ENCODE measurements at places on chromosomes 12 and 14.

GRCh38 chr14:101585211-101585610 is 23.9 kb downstream of the DIO3 start:
- DNase-seq, result no peak

DNA sequence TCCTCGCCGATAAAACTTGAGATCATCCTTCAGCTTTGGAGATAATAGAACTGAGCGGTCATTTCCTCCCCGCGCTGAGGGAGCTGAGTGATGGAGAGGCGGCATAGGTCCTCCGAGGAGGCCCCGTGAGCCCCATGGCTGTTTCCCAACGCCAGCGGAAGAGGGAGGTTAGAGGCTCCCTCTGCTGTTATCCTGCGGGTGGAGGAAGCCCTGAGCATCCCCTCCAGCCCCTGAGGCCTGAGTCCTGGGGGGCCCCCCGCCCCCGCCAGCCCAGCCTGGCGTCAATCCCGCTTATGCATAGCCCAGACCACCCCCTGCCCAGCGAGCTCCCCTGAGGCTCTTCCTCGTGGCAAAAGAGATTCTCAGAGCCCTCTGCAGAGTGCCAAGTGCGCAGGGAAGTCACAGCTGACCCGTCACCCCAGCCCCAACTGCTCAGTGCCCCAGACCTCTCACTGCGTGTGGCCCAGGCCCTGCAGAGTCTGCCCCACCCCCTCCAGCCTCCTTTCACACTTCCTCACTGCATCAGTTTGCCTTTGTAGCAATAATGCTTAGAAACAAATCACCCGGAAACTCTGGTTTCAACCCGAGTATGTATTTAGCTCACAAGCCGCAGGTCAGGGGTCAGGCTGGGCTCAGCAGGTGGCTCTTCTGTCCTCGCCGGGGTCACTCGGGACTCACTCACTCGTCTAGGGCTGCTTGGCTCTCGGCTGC is 44.7 kb upstream of the GALNT9 start:
- DNase-seq, result no peak

DNA sequence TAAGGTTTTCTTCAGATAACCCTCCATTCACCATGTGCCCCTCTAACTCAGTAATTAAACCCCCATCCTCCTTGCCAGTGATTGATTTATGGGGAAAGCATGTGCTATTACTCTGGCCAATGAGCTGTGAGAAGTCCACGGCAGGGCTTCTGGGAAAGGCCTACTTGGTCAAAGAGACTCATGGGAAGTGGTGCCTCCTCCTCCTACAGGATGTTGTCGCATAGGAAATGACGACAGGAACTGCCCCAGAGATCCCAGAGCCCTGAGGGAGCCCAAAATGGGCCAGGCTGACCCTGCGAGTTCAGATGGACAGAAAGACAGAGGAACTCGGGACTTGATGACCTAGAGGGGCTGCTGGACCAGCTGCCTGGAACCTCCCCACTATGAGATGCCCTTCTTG is 938.1 kb upstream of the TMEM132C start:
- DNase-seq, result no peak

- DNase-seq, result no peak
Observed at GRCh38 chr12:27076928-27077327, 5.5 kb downstream of the C12orf71 start.

- DNase-seq, result no peak
Observed at GRCh38 chr14:29627137-29627536, 300.5 kb downstream of the PRKD1 start.

DNA sequence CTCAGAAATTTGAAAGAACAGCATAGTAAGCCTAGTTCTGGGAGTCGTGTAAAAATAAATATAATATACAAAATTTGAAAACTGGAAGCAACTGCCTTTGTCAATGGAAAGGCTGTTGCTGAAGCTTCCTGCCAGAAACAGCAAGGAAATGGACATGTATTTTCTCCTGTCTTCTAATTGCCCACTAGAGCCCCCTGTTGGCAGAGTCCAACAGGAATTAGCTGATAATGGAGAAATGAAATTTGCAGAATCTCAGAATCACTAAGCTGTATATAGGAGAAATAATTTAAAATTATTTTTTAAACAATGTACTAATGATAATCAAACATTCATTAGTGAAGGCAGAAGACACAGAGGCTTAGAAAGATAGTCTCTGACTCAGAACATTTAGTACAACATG is 414.8 kb downstream of the SLC6A15 start:
- DNase-seq, result no peak

- peak; percentile 40 for DNase-seq
Observed at GRCh38 chr12:107309020-107309419, 215.7 kb upstream of the CRY1 start.

GRCh38 chr12:130965668-130966067 is 12.0 kb downstream of the ADGRD1 start:
- DNase-seq, result no peak

- DNase-seq, result no peak
Observed at GRCh38 chr12:130240831-130241590, 78.7 kb downstream of the FZD10 start.

DNA sequence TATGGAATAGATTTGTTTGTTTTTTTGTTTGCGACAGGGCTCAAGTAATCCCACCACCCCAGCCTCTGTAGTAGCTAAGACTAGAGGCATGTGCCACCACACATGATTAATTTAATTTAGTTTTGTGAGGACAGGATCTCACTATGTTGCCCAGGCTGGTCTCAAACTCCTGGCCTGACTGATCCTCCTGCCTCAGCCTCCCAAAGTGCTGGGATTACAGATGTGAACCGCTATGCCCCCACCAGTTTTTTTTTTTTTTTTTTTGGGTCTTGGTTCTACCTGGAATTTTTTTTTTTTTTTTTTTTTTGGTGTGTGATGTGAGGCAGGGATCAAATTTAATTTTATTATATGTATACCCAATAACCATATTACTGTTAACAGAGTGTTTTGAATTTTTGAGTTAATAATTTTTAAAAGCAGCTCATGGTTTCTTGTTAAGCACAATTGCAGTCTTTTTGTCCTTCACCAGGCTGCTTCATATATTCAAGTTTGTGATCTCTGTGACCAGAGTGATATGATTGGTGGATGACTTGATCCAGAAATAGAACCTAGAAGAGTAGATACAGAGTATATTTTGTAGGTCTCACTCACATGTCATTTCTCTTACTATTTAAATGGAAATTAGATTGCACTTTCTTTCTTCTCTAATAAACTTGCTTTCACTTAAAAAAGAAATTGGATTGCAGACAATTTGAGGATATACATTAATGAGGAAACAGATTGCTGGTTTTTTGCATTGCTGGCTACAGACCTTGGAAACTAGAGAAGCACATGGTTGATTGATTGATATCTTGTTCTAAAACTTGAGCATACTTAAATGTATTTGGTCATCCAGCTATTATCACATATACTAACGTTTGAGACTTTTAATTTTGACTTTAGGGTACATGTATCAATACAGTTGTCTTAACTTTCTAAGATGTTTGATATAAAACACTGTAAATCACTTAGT is 13.2 kb downstream of the ADIPOR2 start:
- DNase-seq, result no peak

- DNase-seq, result no peak
Observed at GRCh38 chr12:7096006-7096932, 4.0 kb upstream of the C1R start.

DNA sequence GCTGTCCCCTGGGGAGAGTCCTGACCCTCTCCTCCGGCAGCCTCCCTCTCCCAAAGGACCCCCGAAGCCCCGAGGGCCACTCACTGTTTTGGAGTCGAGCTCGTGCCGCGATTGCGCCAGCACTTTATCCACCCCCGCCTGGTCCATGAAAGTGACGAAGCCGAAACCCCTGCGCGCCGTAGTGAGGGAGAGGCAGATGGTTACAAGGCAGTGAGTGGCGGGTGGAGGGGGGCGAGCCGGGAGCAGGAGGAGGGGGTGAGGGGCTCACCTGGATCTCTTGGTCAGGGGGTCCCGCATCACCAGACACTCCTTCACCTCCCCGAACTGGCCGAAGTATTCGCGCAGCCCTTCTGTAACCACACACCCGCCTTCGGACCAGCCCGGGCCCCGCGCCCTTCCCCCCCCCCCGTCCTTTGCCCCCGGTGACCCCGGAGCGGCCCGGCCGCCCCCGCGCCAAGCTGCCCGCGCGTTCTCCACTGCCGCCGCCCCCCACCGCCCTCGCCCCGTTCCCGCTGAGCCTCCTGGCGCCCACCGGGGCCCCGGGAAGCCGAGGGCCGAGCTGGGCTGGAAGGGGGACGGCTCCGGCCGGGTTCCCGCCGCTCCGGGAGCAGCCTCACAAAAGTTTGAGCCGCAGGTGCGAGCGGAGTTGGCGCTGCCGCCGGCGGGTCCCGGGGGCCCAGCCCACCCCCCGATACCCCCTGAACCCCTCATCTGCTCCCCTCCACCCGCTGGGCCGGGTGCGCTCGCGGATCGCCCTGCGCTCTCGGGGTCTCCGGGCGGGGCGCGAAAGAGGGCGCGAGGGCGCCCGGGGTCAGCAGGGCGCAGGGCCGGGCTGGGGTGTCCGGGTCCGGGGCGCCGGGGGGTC is 808 bp downstream of the MSI1 start:
- DNase-seq, result no peak

GRCh38 chr12:49228653-49229052 is 36.2 kb upstream of the TUBA1C start:
- no peak for DNase-seq

GRCh38 chr12:104109446-104110271 is 28.4 kb downstream of the NFYB start:
- no peak for DNase-seq

DNA sequence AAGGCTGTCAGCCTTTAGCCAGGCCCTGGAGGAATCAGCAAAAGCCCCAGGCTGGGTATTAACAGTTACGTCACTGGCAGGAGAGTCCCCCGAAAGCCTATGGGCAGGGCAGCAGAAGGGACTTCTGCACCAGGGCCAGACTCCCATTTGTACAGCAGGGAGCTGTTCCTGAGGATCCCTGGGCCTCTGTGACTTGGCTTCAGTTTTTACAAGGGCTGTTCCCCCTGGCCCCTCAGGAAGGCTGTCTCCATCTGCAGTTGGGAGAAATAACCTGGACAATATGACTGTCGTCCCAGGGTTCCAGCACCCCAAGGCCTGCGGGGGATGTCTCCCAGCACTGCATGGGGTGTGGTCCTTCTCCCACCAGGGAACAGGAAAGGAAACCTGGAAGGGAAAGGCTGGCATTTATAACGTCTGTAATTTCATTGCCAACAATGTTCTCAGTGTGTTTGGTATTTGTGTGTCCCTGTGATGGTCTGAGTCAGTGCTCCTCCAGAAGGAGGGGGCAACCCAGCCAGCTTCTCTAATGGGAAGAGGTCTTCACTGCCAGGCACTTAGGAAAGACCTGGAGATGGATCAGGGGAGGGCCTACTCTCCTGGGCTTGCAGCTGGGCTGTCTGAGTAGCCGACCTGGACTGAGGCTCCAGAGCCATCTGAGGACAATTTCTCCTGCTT is 42.4 kb downstream of the ERH start:
- DNase-seq, result no peak

GRCh38 chr12:4353785-4354208 is 25.7 kb downstream of the FGF23 start:
- peak; percentile 49 for DNase-seq

DNA sequence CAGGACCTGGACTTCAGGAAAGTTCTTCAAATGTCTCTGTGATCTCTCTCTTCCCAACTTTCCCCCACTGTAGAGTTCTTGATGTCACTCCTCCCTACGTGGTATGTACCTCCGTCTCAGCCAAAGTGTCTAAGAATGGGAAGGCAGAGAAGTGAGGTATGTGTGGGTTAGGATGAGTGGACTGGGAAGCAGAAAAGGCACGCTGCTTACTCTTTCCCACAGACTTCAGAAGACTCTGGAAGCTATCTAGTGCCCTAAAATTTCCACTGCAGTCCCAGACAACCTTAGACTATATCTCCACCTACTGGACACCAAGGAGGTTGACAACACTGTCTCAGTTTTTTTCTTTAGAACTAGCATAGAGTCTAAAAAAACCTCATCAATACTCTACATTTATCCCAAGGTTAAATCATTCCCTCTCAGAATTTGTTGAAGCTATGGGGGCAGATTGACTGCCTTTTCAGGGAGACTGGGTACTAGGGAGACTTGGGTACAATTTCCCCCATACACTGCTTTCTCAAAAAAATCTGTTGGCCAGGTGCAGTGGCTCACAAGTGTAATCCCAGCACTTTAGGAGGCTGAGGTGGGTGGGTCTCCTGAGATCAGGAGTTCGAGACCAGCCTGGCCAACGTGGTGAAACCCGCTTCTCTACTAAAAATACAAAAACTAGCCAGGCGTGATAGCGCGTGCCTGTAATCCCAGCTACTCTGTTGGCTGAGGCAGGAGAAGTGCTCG is 20.6 kb upstream of the ITGA5 start:
- DNase-seq, result peak; percentile 51

DNA sequence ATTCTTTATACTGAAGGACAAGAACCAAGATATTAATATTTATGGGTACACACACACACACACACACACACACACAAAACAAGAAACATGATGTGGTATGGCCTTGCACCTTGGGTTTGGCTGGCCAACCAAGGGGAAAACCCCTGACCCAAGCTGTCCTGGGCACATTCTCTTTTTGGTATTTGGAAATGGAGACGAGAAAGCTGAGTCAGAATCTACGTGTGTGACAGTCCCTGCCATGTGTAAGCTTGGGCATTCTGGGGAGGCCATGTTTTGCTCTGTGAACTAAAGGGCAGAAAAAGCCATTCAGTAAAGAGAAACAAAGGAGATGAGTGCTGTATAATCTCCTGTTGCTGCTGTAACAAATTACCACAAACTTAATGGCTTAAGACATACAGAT is 35.6 kb downstream of the PTGER2 start:
- no peak for DNase-seq

DNA sequence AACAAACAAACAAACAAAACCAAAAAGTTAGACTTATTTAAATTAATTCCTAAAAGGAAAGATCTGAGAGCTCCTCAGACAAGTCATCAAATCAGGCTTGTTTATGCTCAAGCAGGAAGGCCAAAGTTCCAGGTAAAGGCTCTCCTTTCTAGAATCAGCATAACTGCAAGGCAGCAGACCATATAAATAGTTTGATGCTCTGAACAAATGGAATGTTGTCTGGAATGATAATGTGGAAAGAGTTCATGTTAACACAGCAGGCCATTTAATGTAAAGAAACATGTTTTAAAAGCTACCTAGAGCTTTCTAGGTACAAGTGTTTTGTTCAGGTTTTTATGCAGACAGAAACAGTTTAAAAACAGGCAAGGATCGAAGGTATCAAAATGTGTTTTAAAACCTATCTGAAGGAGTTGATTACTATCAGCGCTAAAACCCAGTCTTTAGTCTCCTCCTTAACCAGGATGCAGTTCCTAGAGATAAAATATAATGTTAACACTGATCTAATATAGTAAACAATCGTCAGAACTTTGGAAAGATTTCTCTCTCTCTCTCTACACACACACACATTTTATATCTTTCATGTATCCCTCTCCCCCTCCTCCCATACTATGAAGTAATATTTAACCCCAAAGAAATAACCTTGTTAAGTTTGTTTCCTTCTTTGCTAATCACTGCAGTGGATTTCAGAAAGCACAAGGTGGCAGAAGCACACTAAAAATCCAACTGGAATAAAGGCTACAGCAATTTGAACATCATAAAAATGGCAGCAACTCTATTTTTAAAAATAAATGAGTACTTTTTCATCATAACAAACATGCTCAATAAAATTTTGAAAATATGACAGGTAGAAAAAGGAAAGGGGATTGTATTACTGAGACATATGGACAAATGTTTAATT is 135.5 kb downstream of the PAWR start:
- DNase-seq, result no peak

Data from central memory CD4-positive, alpha-beta T cell (primary cell).